ENCODE measurements at places on chromosomes 3 and 15.

- no peak for DNase-seq
These were observed 35.6 kb upstream of the MTHFS start for GRCh38 chr15:79932447-79932846.

DNA sequence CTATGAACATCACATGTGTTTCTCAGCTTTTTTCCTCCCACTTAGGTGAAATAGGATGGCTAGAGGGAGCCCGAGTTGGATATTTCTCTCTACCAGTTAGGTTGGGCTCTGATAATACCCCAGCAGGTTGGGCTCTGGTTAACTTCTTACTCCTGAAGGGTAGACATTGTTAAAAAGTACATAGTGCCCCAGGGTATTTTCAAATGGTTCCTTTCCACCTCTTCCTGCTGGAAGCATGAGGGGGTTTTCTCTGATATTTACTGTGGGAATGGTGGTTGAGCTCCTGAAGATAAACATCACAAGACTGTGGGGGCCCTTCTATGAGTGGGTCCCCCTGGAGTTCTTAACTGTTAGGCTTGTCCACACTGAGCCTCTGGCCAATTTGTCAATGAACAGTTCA lies 36.1 kb upstream of the SPESP1 start:
- no peak for DNase-seq

GRCh38 chr15:44718927-44719292 lies 7.6 kb downstream of the B2M start:
- DNase-seq: no peak

- no peak for DNase-seq
These were observed 5.2 kb downstream of the HEG1 start for GRCh38 chr3:125050488-125051090.

DNA sequence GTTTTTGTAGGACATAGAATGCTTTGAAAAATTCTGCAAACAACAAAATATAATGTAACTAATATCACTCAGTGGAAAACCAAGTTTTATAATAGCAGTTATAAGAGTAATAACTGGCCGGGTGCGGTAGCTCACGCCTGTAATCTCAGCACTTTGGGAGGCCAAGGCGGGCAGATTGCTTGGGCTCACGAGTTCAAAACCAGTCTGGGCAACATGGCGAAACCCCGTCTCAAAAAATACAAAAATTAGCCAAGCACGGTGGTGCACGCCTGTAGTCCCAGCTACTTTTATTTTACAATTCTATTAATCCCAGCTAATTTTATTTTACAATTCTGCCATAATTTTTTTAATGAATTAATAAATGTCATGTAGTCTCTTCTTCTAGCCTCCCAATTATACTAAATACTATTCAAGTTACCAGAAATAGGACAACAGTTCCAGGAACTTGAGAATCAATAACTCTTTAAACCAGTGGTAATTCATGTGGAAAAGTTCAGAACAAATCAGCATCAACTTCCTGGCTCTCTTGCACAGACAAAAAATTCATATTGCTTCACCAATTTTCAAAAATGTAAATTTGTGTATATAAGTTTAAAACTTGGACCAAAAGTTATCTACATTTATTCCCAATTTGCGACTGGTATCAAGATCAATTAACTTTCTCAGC lies 2.2 kb downstream of the DENND4A start:
- peak; percentile 60 for DNase-seq

All from CD4-positive, alpha-beta T cell treated with Interferon alpha-2 for 1 hour (primary cell).